ENCODE measurements at places on chromosomes 16 and 17.
A peak's percentile ranks its signal among the peaks of the same experiment; 100 is the strongest.

GRCh38 chr16:48536614-48537200, 73.3 kb downstream of the N4BP1 start:
- DNase-seq, result no peak

GRCh38 chr17:72985882-72986720, 106.4 kb downstream of the SLC39A11 start:
- DNase-seq, result peak; percentile 40

GRCh38 chr16:29139261-29139802, 154.5 kb downstream of the LAT start:
- DNase-seq, result no peak

- no peak for DNase-seq
These were observed 101.1 kb downstream of the XYLT1 start for GRCh38 chr16:17369421-17370222.

DNA sequence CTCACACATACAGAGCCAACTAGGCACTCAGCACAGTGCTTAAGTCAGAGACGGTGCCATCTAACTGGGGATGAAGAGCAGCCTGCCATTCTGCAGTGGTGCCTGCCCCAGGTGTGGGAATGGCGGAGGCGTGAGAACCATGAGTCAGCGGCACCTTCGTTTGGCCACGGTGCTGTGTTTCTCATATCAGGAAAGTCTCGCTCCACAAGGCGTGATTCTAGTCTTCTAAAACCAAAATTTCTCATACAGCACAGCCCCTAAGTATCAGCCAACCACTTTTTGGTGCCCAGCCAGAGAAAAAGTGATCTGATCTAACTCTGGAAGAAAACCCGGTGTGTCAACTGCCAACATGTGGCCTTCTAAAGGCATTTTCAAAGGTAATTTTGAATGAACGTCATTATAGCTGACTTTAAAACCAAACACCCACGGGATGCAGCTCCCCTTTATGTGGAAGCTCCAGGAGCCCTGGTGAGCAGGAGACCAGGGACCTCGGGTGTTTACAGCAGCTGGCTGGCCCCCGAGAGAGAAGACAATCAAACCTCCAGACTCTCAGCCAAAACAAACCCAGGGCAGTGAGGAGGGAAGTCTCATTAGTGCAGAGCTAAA, 54.6 kb downstream of the ABCC12 start:
- DNase-seq, result no peak

DNA sequence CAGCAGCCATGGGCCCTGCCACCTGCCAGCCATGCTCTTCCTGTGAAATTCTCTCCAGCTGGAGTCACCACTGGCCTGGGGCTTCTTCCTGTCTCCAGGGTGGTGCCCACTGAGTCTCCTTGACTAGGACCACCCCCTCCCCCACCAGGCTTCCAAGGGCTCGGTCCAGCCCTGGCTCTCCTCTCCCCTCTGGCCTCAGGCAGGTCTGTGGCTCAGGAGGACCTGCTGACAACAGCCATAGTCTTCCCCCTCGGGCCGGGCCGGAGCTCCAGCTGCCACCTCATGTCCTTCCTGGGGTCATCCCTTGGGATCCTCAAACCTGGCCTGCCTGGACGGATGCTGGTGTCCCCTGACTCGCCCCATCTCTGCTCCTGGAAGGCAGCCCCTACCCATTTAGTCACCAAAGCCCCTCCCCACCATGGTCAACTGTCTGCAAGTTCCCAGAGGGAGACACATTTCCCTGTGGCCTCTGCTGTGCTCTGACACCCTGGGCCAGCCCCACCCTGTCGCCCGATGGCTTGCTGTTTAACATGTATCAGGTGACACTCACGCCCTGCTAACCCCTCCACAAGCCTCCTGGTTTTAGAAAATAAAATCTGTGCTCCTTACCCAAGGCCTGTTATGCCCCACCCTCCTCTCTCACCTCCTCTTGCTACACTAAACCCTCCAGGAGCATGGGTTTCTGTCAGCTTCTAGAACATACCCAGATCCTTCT, 186.2 kb downstream of the RBFOX3 start:
- DNase-seq, result no peak

DNA sequence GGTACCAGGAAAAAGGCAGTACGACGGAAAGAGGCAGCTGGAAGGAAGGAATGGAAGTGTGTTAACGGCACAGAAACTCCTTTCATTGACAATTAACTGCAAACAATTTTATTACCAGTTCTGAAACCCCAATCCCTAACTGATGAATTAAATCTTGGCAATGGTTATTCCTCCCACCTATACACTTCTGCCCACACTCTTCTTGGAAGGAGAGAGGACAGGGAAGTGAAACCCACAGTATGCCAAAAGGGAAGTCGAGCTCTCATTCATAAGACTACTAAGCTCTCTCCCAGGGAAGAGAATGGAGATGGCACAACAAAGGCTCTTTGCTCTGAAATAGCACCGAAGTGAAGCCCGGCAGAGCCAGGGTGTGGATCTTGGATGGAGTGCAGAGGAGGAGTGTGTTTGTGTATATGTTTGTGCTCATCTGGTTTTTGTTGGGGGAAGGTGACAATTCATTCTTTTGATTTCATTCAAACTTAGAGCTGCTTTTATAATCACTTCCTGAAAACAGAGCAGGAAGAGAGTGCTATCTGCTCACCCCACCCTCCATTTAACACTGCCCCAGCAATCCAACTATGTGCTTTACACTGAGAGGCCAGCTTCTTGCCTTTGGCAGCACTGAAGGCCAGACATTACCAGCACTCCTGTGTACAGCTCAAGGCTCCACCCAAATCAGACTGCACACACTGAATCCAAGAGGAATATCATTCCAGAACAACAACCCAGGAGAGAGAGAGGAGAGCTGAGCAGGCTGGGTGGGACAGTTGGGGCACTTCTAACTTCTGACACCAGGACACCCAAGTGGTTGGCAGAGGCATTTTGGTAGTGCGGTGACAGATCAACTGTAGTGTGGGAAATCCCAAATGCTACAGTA, 68.7 kb downstream of the HIC1 start:
- DNase-seq, result no peak

- DNase-seq, result no peak
These were observed 72.3 kb upstream of the LHX1 start for GRCh38 chr17:36864827-36865430.

DNA sequence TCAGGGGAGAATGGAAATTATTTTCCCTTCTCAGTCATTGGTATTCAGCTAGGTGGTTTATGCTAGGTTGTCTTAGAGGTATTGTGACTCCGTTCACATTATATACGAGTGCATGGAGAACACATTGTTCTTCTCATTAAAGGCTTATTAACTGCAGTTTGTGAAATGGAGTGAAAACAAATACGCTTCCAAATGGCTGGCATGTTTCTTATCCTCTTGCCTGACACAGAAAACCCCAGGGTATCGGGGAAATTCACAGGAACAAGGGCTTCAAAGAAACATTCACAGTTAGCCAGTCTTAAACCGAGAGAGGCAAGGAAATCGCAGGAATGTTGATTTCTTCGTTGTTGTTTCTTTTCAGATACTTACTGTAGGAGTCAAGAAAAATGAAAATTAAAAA, 1047.9 kb upstream of the RBFOX1 start:
- DNase-seq, result no peak
